Activated T-helper 1 cell treated with Interleukin-2 at 50 U/mL for 16 hours (primary cell): ENCODE measurements at places on chromosomes 12 and 14.

DNA sequence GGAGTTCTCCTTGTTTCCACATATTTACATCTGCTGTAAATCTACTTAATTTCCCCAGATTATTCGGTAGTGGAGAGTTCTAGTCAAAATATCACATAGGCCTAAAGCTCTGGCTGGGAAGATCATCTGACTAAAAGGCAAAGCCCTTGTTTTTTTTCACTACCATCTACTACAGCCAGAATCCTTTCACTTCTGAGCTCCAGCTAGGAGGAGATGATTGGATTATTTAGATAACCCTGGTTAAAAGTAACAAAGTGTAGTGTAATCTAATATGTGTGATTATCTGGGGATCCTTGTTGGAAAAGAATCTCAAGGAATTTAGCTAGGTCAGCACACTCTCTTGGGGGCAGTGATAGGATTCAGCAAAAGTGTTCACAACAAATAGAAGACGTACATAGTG is 125.4 kb downstream of the DYRK2 start:
- DNase-seq = no peak

DNA sequence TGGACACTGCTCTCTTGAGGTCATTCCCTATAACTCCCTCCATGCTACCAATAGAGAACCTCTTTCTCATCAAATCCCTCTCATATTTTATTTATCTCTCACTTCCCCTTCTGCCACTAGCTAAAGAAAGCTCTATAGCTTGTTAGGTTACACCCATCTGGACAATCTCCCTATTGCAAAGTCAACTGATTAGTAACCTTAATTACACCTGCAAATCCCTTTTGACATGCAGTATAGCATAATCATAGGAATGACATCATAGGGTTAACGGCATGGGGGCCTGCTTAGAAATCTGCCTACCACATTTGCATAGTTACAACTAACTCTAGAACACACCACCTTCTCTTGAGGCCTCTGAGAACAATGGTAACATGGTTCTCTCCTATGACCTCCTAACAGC is 181.2 kb downstream of the EMP1 start:
- DNase-seq = no peak

GRCh38 chr14:85508863-85509262 is 21.1 kb upstream of the FLRT2 start:
- DNase-seq = no peak

- peak; percentile 75 for DNase-seq
Observed at GRCh38 chr12:6461401-6462233, 8.9 kb downstream of the VAMP1 start.

GRCh38 chr12:123941000-123941399 is 31.6 kb downstream of the CCDC92 start:
- no peak for DNase-seq

GRCh38 chr12:24469089-24469488 is 479.8 kb downstream of the BCAT1 start:
- no peak for DNase-seq
